ENCODE measurements at places on chromosomes 4 and X. TPM values are rescaled to one million over a fixed set of nuclear protein-coding genes. Genes with fewer than 3 reads are reported as not detected.

GRCh38 chr4:79022529-79022928 lies 83.3 kb upstream of the PAQR3 start:
- DNase-seq = no peak

DNA sequence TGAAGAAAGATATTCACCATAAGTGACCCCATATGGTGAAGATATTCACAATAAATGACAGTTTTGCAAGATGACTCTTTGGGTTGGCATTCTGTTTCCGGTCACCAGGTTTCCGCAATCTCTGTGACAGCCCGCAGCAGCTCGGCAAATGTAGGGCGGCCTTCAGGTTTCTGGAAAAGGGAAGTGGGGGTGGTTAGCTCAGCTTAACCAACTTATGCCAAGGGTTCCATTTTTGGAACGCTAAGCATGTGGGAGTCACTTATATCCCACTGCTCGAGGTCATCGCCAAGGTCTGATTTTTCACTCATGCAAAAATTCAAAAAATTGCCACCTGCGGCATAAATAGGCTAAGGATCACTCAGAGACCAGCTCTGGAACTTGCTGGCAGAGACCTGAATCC lies 51.0 kb downstream of the NIPAL1 start:
- DNase-seq = no peak

- DNase-seq = no peak
Observed at GRCh38 chrX:123184219-123184865, at the start of gene GRIA3. GRIA3 (plus strand) TSS chrX:123184278; CDS start chrX:123184536, 258 bp downstream.

GRCh38 chr4:69322055-69322454 lies 41.8 kb downstream of the UGT2B28 start:
- DNase-seq = no peak

DNA sequence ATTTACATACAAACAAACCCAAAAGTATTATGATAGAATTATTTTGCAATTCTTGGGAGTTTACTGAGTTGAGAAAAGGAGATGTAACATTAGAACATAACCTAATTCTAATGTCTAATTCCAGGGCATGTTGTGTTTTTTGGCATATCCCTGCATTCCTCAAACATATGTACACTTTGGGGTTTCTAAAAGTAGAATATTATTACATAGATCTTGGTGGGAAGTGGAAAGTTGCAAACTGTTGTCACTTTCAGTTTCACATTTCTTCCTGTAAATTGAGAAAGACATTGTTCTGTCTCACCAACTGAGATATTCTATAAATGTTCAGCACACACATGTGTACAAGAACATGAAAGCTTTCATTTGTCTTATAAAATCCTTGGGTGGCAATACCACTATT lies 24.4 kb upstream of the GBA3 start:
- DNase-seq = no peak

DNA sequence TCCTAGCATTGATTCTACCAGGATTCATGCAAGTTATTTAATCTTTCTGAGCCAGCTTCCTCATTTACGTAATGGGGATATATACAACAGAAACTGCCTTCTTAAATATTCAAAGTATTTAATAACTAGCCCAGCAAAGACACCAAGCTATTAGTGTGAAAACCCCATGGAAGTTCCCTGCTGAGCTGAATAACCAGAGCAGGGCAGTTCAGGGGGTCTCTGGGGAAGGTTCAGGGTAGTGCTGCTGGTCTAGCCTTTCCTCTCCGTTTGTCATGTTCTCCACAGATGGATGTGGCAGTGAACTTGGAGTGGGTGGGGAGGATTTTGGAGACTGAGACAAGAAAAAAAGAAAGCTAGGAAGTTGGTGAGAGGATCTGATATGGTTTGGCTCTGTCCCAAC lies 240.8 kb upstream of the TAPT1 start:
- no peak for DNase-seq

- DNase-seq = no peak
Observed at GRCh38 chrX:120824021-120824420, 51.6 kb downstream of the CT47B1 start.

GRCh38 chr4:69727926-69728325 lies 32.5 kb downstream of the SULT1B1 start:
- DNase-seq = no peak

GRCh38 chrX:107574054-107574683 lies 54.1 kb upstream of the PRPS1 start:
- DNase-seq = no peak

- DNase-seq = no peak
Observed at GRCh38 chr4:123652476-123652875, 255.9 kb downstream of the SPRY1 start.

DNA sequence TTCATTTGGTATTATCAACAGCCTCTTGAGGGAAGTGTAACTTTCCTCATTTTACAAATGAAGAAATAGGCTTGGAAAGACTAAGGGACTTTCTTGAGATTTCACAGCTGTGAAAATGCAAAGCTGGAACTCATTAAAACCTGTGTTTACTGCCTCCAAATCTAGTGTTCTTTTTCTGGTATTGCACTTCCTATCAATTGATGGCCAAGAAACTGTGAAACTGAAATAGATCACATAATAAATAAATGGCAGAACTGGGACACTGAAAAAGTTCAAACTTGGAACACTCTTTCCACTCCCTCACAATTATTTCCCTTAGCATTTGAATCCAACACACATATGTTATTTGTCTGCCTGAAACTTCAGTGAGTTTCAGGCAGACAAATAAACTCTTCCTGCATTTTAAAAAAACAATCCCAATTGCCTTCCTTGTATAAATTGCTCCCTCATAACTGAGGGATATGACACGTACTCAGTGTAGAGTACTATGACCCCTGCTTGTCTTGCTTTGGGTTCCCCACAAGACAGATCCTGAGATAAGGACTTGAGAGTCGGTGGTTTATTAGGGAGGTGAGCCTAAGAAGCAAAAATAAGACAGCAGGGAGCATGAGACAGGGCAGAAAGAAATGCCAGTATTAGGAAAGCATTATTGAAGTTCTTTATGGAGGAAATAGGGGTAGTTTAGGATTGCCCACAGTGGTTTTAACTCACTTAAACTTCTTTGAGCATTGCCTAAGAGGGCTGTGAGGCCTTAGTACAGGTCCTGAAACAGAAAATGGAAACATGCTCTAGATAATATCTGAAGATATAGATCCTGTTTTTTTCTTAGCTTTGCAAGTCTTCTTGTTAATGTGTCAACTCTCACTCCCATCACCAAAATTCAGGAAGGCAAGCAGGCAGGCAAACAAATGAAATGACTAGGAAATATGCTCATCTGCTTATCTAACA lies 33.9 kb downstream of the RTL3 start:
- DNase-seq = no peak

DNA sequence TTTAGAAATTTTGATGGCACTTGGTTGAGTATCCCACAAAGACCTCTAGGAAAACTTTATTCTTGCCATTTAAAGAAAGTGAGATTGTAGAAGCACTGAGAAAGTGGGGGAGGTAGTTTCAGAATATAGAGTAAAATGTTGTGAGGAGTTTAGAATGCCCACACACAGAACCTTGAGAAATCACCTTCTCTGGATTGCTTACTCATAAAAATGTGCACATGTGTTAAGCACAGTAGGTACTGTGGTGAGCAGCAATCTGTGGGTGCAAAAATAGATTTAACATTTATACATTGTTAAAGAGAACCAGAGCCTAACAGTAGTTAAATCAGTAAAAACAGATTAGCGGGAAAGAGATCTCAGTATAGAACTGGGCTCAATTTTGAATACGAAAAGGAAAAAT lies 201.2 kb upstream of the NWD2 start:
- DNase-seq = no peak

- no peak for DNase-seq
Observed at GRCh38 chrX:47873123-47873522, 36.4 kb downstream of the ZNF81 start.

DNA sequence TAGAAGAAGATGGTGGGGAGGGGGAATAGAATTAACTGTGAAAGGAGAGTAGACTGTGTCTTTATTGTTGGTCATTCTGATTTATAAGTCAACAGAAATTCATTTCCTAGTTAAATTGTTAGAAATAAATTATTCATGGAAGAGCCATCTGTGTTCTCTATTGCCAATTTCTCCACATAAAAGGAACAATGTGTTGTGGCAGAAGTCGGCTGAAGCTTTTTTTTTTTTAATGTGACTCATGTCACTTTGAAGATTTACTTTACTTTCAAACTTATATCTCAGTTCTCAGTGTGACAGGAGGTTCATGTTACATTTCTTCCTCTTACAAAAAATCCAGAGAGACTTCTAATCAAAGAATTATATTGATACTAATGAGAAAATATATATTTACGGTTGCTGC lies 60.5 kb downstream of the CPE start:
- no peak for DNase-seq

- DNase-seq = no peak
Observed at GRCh38 chr4:142516686-142517526, 329.2 kb downstream of the INPP4B start.

DNA sequence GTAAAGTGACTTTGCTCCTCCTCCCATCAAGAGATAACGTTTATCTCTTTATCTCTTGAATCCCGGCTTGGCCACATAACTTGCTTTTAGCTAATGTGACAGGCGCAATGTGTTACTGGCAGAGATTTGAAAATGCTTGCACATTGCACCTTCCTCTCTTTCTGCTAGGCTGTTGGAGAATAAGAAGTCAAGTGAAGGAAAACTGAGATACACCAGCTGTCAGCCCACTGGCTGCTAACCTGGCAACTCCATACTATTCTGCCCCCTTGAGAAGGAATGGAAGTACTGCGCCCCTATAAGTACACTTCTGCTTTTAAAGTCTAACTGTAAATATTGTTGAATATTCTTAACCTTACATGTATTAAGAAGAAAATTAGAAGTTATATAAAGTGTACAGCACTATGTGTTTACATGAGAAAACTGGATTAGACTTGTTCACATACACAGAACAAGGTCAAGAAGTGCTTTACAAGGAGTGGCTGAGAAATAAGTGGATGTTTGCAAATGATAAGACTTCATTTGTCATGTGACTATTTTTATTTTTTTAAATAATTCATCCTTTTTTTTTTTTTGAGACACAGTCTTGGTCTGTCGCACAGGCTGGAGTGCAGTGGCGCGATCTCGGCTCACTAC lies 424.5 kb upstream of the CTSO start:
- no peak for DNase-seq

DNA sequence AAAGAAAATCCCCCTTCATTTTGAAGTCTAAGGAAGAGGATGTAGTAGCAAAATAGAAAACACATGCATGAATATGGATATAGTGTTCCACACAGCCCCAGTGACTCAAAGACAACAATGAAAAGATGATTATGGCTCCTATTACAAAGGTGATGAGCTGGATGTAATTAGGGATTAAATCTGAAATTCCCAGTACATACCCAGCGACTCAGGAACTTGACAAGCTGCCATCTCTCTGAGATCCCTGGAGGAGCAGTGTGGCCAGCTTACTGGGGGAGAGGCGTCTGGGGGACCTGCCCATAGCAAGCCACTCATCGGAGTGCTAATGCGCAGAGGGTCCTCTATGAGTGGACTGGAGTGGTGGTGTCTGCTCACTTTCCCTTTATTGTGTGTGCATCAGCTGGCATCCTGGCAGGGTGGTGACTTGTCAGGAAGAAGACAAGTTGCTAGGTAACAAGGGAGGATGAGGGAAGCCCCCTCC lies 42.7 kb upstream of the MGST2 start:
- no peak for DNase-seq

GRCh38 chr4:131091896-131092295 lies 1995.9 kb downstream of the C4orf33 start:
- no peak for DNase-seq

DNA sequence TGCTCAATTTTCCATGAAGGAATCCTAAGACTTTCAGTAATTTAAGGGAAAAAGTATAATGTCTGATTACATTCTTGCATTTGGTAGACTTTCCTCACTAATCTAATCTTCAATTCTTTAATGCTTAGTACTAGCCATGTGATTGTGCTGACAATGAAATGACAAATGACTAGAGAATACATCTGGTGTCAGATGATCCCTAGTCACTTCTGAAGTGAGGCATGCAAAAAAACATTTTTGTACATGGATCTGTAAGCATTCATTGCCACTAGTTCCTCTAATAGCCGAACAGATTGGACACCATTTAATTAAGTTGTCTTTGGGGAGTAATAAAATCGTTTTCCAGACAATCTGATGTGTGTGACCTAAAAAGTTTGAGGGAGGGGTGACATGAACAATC lies 62.7 kb upstream of the NRK start:
- no peak for DNase-seq

DNA sequence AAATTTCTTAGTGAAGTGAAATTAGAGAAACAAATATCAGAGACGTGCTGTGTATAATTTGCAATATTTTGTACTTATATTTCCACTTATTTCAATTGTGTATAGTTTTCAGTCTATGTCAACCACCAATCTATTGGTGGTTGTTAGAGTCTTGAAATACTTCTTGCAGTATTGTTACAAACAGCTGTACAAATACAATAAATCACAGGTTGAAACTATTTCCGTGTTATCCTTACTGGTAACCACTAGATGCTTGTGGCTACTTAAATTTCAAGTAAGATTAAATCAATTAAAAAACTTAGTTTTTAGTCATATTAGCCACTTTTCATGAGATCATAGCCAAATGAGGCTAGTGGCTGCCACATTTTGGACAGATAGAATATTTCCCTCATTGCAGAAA lies 520.5 kb downstream of the GBA3 start:
- DNase-seq = no peak

DNA sequence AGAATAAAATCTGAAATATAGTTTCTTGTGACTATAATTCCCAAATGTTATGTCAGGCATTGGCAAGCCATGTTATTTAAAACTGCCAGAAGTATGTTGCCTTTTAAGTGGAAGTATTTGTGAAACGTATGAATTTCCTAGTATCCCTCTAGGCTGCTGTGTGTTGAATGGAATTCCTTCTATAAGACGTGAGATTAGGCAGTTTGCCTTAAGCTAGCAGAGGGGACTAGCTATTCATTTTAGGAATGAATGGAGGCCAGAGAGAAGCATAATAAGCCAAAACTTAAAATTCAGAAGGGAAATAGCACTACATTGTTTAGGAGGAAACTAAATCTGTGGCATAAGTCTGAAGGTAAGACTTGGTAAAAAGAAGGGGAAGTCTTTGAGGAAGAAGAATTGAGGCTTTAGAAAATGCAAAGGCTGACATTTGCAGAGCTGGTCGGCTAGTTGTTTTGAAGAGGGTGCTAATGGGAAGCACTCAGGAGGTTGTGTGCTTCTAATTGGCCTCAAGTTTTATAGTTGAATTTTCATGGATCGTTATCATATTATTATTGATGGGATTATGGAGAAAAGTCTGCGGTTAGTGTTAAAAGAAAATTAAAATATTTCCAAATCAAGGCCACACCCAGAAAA lies 57.1 kb downstream of the TMEM131L start:
- no peak for DNase-seq

- DNase-seq = no peak
Observed at GRCh38 chr4:6480534-6481088, 8.2 kb upstream of the PPP2R2C start.

The ZNF330 gene
- 53.7 TPM for total RNA-seq

The NWD2 gene
- not detected for total RNA-seq

The ZFYVE28 gene
- total RNA-seq = 40.1 TPM

The IL2RG gene
- total RNA-seq = 633 TPM

The DCLK2 gene
- 0.05 TPM for total RNA-seq

The ADH7 gene
- not detected for total RNA-seq

The RGN gene
- total RNA-seq = not detected

The ASMT gene
- 0.48 TPM for total RNA-seq

The PASD1 gene
- not detected for total RNA-seq

The ZBTB49 gene
- total RNA-seq = 6.6 TPM

The NUP62CL gene
- total RNA-seq = 2.3 TPM

The TCEAL3 gene
- 2.5 TPM for total RNA-seq
